ENCODE measurements at places on chromosomes 16 and 17.

GRCh38 chr17:78795861-78796516 is 13.9 kb upstream of the CYTH1 start:
- no peak for DNase-seq

DNA sequence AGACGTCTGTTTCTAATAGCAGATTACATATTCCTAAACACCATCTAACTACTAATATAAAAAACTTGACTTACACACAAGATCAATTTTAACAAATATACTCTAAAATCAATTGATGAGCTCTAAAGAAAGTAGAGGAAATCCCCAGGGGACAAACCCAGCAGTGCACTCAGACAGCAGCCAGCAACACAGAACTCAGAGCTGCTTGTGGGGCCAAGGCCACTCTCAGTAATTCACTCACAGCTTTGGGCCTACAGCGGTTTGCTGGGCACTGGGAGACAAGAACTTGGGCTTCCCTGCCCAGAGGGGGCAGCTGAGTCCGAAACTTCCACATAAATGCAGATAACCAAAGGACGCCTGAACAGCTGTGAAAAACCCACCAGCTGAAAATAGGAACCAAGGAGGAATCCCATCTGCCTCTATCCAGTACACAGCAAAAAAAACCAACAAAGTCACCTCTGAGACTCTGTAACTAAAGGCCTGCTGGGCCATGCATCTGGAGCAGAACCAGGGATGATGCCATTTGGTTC is 21.4 kb downstream of the NPLOC4 start:
- DNase-seq = no peak

DNA sequence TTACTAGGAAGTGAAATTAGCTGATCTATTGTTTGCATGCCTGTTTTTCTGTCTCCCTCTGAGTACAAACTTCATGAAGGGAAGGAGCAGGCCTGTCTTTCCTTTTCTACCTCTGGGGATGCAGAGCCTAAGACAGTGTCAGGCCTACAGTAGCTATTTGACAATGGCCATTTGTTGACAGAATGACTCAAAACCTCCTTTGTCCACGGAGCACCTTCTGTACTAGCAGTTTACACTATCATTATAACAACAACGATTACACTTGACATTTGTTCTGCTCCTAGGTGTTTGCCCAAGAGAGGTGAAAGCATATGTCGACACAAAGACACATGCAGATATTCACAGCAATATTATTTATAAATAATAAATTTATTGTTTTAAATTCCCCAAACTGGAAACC is 132.3 kb upstream of the IRX3 start:
- DNase-seq = no peak

DNA sequence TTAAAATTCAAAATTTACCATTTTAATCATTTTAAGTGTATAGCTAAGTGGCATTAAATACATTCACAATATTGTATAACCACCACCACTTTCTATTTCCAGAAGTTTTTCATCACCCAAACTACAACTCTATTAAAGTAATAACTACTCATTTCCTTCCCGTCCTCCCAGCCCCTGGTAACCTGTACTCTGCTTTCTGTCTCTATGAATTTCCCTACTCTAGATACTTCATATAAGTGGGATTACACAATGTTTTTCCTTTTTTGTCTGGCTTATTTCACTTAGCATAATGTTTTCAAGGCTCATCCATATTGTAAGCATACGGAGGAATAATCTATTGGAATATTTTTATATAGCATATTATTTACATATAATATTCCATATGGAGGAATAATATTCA is 29.7 kb downstream of the ESRP2 start:
- no peak for DNase-seq

DNA sequence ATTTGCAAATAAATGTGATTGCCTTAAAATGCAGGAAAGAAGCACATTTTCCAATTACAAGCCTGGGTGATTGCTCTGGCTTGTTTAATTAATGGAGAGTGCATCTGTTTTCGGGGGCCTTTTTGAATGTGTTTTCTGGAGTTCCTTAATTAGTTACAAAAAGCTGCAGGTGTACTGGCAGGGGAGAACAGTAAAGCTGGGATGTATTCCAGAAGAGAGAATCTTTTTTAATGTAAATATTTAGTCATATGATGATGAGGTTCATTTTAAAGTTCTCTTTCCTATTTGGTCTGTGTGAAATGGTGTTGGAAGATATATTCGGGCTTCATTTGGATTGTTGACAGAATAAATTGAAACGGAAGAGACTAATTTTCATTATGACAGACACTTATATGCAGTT is 70.9 kb upstream of the N4BP1 start:
- no peak for DNase-seq

All from stimulated activated CD4-positive, alpha-beta T cell treated with anti-CD3 and anti-CD28 coated beads, TNF-alpha, amount 100 ng/mL, for 1 hour (primary cell).